ENCODE measurements at places on chromosomes 3 and 15.

GRCh38 chr3:142896201-142896755 lies 7.4 kb upstream of the PCOLCE2 start:
- DNase-seq: no peak

GRCh38 chr15:25905140-25905539 lies 42.0 kb upstream of the ATP10A start:
- peak; percentile 4 for DNase-seq

GRCh38 chr3:146250449-146251382 lies at the start of gene PLSCR4:
Gene PLSCR4 (minus strand): TSS chr3:146251105. CDS start chr3:146222071, 29,034 bp downstream.
- DNase-seq: peak; percentile 1

DNA sequence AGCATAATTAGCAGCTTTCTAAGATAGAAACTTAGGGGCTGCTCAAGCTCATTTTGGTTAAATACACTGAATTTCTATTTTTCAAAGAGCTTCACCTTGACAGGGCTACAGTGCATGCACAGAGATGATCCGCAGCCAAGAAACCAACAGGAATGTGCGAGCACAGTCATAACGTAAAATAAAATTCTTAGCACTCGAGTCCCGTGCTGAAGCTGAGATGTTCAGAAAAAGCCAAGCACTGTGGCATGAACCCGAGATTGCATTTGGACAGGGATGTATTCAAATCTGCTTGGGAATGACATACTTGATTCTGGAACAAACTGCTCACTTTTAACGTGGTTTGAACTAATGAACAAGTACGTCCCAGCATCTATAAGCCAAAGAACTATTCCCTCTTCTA lies 340.3 kb downstream of the FOXP1 start:
- DNase-seq: no peak

DNA sequence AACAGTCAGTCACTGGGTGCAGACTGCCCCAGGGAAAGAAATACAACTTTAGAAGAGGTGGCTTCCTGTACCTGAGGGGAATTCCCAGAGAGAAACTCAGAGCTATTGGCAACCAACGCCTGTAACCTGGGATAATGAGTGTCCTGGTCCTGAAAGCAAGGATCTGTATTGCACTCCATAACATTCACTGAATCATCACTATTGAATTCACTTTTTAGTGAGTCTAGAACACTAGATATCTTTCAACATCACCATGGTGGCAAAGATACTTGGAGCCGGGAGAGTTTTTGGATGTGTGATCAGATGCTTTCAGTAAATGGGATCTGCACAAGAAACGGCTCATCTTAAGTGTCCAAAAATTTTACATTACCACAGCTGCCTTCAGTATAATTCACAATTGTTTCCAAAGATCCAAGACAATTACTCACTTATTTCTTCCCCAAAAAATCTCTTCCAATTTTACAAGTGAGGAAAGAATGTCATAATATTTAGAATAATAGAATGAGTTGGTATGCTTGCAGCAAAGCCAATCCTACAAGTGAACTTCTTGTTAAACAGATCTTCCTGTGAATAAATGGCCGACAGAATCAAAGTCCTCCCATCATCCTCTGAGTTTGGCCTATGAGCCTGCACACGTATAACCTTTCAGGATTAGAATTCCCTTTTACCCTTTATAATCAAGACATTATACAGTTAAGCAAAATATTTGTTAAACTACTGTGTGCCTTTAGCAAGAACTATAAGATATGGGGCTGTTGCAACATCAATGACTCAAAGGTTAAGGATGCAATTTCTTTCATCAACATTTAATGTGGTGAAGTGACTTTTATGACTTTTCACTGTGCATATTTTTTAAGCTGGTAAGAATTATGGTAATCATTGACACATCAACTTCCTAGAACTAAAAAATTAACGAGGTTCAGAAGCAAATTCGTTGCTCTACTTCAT lies 243.3 kb upstream of the COL8A1 start:
- DNase-seq: no peak

- peak; percentile 43 for DNase-seq
Observed at GRCh38 chr3:52838561-52839267, 3.9 kb upstream of the MUSTN1 start.

GRCh38 chr3:181554233-181554765 lies 157.4 kb upstream of the SOX2 start:
- no peak for DNase-seq

- DNase-seq: no peak
Observed at GRCh38 chr3:59366218-59366617, 316.4 kb upstream of the CFAP20DC start.
